ENCODE measurements at places on chromosomes 11 and 22.

GRCh38 chr11:115674176-115674936 lies 170.1 kb upstream of the CADM1 start:
- peak; percentile 55 for DNase-seq

DNA sequence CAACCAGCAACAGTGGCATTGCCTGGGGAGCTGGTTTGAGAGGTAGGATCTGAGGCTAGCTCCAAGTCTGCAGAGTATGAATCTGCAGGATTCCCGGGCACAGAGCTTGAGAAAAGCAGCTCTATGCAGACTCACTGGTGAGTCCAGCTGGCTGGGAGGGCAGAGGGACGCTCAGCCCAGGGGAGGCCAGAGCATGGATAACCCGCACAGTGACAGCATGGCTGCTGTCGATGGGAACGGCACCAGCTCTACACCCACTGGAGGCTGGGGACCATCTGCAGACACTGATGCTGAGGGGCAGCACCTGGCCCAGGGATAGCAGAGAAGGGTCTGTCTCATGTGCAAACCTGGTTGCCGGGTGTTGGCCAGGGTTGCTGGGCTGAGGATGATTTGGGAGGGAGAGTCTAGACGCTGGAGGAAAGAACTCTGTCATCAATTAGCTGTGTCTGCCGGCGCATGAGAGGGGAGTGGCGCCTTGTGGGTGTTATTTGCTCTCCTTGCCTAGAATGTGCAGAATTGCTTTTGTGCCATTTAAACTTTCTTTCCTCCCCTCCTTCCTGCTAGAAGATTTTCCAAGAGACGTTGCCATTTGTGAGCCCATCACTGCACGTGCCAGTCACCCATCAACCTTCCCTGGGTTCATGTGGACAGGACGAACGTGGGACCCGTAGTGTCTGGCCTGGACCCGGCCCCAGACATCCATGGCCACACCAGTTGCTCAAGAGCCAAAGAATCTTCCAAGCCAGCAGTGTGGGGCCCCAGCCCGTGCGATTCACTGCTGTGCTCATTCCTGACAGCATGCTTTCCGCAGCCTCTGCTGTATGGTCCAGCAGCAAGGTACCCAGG lies 19.1 kb upstream of the LINC01488 start:
- DNase-seq: no peak

- no peak for DNase-seq
Measured at GRCh38 chr11:2146051-2146450, 6.9 kb upstream of the IGF2 start.

DNA sequence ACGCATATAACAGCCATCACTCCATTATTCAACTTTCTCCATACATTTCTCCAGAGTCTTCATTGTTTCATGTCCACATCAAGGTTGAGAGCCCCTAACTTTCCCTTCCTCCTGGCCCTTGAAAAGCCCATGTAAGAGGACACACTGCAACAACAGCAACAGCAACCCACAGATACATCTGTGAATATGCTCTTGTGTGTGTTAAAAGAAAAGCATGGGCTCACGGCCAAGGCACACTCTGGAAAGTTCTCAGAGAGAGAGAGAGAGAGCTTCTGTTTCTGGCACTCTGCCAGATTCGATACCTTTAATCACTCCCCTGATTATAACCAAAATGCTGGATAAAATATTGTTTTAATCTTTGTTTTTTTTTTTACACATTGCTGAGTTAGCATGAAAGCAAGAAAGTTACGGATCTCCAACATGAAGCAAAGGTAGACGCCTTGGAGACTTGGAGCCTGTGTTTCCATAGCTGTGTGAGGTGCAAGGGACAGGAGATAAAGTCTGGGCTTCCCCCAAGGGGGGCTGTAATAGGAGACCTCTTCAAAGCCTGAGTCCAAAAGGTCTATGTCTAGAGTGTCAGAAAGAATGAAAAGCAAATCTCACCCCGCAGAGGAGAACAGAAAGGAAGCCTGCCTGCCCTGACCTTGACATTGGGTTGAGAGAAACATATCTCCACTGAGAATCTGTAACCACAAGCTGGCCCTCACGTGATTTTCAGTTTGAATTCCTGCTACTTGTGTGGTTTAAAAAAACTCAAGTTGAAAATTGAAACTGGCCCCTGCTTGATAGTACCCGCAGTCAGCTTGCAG lies 33.7 kb upstream of the MPPED1 start:
- no peak for DNase-seq

DNA sequence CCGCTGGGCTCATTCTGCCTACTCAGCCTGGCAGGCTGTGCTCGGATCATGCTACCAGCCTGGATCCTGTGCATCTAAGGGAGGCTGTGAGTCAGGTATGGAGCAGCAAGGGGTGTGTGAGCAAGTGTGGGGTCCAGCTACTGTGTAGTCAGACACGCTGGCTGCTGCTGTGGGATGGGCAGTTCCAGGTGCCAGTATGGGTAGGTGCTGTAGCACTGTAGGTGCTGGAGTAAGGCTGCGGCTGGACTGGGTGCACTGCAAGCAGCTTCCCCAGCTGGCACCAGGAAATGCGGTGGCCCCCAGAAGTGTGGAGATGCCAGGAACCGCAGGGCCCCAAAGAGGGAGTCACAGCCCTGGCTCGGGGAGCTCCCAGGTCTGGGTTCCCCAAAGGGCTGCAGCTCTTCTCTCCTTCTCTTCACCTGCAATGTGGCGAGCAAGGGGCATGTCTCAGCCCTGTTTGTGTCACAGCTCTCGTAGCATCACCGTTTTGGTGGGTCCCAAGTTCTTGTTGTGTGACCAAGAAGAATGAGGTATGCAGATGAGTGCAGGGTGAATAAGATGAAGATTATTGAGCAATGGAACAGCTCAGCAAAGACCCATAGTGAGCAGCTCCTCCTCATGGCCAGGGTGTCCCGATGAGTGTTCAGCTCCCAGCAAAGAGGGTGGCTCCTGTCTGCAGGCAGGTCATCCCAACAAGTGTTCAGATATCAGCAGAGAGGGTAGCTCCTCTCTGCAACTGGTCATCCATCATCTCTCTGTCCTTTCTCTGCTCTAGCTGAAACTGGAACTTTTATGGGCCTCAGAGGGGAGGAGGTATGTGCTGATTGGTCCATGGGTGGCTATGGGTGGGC lies 462.9 kb downstream of the TBC1D22A start:
- DNase-seq: no peak

- peak; percentile 87 for DNase-seq
Measured at GRCh38 chr22:38733329-38733723, 22.5 kb downstream of the SUN2 start.

DNA sequence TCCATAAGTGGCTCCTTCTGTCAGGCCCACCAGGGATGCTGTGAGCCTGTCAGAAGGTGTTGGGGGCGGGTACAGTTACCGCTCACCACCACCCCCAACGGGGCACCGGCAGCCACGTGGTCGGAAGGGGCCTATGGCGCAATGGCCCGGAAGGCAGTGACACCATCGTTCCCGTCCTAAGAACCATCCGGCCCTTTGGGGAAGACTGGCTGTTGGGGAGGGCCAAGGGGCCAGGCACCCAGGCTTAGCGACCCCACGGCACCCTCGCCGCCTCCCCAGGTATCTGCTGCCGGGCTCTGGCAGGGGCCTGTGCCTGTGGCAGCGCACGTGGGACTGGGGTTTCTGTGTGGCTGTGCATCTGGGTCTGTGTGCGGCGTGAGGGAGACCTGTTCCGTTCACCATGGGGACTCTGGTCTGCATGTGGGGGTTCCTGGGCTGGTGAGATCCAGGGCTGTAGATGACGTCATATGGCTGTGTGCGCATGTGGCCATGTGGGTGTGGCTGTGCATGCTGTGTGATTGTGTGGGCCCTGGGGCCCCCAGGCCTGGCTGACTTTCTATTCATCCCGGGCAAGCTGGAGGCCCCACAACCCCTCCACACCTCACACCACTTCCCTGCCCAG lies 717 bp downstream of the OSM start:
- DNase-seq: no peak

DNA sequence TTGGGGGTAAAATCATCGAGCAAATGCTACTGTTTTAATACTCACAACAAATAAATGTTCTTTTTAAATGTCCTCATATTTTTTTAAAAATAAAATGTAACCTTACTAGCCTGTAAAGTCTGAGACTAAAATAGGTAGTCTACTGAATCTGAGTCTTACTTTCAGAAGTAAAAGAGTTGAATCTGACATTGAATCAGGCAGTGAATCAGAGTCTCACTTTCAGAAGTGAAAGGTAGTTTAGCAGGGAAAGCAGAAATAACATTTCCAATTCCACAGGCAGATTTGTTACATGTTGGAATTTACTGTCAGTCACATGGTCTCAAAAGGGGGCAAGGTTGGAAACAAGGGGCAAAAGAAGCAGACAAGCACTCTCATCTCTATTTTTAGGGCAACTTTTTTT lies 143.0 kb downstream of the ELP4 start:
- DNase-seq: no peak

DNA sequence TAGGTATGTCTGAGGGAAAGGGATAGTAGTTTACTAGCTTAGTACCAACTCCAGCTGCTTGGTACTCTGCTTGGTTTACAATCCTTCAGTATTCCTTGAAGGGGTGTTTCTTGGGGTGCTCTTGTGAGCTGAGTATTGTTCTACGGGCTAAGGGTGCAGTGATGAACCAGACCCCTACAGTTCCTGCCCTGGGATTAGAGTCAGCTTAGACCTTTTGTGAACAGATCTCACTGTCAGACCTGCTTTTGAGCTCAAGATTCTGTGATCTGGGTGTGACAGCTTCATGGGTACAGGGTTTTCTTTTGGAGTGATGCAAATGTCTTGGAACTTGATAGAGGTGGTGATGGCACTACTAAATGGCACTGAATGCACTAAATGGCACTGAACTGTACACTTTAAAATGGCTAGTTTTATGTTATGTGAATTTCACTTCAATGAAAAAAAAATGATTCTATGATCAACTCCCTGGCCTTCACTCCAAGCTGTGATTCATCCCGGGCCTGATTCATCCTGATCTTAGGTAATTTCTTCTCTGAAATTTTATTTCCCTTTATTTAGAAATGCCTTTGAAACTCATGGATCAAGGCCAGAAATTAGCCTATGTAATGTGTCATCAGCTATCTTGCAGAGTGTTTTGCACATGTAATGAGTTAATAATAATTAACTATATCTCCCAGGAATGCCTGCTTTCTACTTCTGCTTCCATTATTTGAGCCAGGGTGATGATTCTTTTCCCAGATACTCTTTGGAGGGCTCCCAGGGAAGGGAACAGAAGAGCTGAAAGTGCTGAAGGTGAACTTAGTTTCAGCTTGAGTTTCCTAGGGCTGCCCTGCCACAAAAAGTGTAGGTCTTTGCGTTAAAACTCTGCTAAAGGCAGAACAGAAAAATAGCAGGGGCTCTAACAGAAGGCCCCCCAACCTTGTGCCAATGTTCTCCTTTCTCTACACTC lies 87.9 kb downstream of the NCAM1 start:
- DNase-seq: no peak

DNA sequence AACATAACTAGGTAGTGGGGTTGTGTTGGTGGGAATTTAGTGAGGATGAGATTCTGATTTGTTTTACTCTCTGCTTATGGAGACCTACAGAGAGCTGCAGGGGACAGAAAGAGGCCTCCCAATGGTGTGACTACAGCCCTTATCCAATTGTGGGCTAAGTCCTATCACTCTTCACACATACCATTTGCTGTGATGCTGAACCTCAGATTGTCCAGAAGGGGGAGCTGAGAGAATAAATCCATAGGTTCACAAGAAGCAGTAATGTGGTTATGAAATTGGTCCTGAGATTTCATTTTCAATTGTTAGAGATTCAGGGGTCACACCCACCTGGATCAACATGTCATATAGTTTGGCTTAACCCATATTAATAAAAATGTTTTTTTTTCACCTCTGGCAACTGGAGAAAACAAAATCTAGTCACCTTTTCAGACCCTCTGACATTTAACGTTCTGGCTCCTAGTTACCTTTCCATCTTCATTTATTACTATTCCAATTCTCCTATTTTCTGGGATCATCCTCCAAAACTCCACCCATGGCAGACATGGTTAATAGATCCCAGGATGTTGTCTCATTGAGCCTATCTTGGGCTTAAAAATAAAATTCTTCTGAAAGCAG lies 53.3 kb upstream of the PTPN5 start:
- DNase-seq: peak; percentile 51

- DNase-seq: no peak
Measured at GRCh38 chr22:28604966-28605761, 74.5 kb downstream of the TTC28 start.

DNA sequence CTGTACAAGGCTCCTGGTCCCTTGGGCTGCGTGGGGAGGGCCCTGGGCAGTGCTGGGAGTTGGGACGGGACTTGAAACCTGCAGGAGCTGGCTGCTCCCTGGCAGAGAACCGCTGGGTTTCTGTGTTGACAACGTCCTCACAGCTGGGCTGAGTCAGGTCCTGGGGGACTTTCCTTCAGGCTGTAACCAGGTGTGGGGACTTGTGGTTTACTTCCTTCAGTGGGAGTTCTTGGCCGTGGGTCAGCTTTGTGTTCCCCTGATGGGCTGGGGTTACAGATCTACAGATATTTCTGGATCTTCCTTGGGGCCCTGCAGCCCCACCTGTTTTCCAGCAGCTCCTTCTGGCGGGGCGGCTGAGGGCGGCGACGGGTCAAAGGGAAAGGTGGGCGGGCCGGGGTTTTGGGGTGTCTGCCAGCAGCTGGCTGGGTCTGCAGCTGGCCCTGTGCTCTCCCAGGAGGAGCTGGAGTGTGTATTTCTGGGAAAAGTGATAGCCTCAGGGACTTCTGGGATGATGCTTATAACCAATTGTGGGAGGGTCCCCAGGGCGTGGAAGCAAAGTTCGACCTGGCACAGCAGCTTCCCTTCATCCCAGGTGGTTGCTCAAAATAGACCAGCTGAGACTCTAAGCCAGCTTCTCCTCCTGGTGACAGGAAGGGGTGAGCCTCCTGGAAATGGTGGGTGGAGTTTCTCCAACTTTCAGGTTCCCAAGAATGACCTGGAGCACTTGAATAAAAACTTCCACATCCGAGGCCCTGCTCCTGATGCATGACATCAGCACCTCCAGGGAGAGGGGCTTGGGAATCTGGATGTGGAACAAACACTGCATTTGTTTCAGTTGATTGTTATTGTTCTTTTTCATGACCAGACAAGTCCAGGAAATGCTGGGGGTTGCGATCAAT lies 19.1 kb downstream of the ST14 start:
- DNase-seq: no peak

All from iPS-NIHi11 (cell line).